ENCODE measurements at places on chromosomes 4 and X.
A peak's percentile ranks its signal among the peaks of the same experiment; 100 is the strongest.

DNA sequence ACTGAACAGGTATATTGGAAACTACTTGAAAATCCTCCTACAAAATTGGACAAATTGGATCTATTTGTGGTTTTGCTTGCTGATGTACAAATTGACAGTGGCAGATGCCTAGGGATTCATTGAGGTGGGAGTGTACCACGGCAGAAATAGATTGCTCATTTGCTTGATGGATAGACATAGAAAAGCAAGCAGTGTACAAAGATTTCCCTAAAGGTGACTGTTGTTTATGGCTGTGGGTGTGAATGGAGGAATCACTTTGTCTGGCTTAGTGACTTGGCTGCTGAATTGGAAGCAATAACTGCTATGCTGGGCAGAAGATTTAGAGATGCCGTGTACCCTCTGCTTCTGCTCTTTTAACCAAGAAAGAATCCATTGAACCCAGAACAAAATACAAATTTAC lies 191.0 kb upstream of the GRID2 start:
- no peak for DNase-seq

DNA sequence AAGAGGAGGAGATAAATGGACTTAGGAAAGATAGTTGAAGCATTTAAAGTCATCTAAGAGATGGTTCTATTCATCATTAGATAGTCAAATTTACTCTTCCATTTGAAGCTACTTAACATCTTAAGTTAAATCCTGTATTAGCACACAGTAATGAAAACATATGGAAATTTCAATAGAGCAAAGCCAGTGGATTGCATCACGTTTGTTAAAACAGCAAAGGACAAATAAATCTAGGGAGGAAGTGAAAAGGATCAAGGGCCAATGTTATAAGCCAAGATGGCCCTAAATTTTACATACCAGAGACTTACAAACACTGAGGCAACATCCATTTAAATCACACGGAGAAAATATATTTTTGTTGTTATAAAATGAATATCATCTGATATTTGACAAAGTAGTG lies 602.8 kb downstream of the INPP4B start:
- no peak for DNase-seq

GRCh38 chr4:102163404-102164140 lies 181.7 kb downstream of the SLC39A8 start:
- DNase-seq = peak; percentile 39

GRCh38 chr4:150395872-150396271 lies 186.1 kb upstream of the MAB21L2 start:
- DNase-seq = no peak

GRCh38 chrX:132046533-132046932 lies 23.4 kb downstream of the STK26 start:
- DNase-seq = no peak

DNA sequence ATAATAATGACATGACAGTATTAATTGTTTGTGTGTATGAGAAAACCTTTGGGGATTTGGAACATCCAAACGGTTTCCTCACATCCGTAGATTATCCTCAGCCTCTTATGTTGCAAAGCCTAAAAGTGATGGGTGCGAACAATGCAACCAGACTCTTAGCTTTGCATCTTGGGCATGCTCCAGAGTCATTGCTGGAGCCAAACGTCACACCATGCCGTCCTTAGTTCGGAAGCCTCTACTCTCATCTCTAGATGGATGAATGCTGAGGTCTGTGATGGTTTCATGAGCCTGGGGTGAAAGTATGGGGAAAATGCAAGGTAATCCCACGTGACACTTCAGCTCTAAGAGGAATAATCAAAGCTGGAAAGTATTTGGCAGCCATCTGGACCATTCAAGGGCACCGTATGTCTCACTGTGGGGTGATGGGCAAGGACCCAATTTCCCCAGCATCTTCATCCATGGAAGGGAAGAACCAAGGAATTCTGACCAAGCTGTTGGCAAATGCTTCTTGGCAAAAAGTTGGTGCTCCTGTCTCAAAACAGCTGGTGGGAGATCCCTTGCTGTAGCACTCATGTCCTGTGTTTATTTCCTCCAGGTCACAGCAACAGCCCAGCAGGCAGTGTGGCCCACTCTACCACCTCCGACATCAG lies 6.3 kb upstream of the RTL5 start:
- no peak for DNase-seq

DNA sequence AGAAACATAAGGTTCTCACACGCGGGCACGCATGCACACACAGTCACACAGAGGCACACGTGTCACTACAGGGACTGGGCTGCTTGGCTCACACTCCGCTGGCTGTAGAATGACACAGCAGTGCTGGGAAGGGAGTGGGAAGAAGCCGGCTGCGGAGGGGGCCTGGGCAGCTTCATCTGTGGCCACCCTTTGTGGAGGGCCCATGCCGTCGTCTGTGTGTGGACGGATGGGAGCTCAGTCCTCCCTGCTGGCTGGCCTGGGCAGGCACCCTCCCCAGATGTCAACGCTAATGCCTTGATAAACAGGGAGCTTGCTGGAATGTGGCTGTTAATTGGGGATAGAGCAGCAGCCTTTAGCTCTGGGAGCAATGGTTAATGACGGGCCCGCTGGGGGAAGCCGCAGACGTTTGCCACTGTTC lies 621.1 kb downstream of the BCOR start:
- peak; percentile 70 for DNase-seq

- DNase-seq = no peak
These were observed 54.3 kb upstream of the PUDP start for GRCh38 chrX:7202206-7202605.

DNA sequence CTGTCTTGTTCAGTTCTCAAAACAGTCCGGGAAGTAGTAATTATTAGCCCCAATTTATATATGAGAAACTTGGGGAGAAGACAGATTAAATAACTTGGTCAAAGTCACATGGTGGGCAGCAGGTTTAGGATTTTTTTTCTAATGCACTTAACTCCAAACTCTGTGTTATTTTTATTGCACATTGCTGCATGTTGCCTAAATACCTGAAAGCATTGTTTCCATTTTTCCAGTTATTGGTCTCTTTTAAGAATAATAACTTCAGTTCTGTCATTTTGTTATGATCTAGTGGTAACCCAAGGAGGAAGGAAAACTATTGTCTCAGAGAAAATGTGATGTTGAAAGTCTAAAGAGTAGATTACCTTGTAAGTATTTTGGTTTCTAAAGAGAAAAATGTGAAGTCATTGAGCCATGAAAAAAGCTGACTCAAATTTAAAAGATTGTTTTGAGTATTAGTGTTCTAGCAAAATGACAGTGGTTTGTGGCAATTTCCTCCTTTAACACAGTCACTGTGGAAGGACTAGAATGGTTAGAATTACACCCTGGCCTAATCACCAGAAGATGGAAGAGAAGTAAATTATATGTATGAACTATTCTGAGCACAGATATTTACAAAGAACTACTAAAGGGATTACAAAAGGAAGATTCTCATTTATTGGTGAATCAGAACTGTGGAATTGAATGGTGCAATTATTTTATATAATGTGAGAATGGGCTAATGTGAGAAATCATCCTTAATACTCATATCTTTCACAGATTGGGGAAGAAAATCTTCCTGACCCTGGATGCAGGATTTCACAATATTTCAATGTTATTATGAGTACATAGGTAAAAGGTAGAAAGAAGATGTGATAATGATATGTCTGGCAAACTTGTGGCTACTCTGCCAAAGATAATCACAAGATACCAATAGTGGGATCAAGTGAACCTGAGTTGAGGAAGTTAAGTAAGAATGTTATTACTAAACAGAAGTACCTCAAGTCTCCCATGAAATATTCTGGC lies 21.7 kb upstream of the CXCL8 start:
- no peak for DNase-seq

DNA sequence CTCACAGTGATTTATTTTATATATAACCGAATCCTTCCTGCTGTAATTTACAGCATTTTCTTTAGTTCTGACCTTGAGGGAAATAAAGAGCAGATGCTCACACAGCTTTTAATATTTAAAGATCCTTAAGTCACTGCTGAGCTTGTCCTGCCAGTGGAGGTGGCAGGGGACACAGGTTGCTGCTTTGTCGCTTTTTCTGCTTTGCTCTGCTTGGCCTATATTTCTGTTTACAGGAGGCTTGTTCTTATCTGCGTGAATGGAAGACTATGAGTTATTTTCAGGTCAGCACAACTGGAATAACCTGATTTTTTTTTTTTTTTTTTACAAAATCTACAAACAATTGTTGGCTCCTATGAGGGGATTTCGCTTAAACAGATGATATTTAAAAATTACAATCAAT lies 2.3 kb downstream of the TXK start:
- peak; percentile 12 for DNase-seq

- peak; percentile 67 for DNase-seq
These were observed 51.1 kb downstream of the SCML1 start for GRCh38 chrX:17788439-17788838.

DNA sequence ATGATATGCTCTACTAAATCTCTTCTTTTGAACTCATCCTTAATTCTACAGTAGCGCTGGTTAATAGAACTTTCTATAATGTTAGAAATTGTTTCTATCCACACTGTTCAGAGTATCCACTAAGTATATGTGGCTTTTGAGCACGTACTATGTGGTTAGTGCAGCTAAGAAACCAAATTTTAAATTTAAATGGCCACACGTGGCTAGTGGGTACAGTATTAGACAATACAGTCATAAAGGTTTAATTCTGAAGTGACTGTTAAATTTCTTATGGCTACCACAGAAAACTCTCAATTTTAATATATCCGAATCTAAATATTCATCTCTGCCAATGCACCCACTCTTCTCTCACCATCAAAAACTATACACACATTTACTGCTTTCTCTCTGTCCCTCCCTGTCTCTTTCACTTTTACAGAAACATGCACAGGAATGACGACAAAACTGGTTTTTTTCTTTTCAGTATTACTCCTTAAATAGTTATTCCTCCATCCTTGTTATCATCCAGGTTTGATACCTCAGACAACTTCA lies 583.9 kb downstream of the KCTD8 start:
- DNase-seq = no peak

Data from eye (tissue), 1 donor.